Left renal pelvis (tissue), 4 donors: ENCODE measurements at places on chromosomes 7 and 10. TPM values are rescaled to one million over a fixed set of nuclear protein-coding genes. Genes with fewer than 3 reads are reported as not detected.

Gene ZNF438
- 11.0 TPM for polyA plus RNA-seq

- no peak for DNase-seq
Measured at GRCh38 chr7:136339464-136339863, 362.3 kb upstream of the MTPN start.

DNA sequence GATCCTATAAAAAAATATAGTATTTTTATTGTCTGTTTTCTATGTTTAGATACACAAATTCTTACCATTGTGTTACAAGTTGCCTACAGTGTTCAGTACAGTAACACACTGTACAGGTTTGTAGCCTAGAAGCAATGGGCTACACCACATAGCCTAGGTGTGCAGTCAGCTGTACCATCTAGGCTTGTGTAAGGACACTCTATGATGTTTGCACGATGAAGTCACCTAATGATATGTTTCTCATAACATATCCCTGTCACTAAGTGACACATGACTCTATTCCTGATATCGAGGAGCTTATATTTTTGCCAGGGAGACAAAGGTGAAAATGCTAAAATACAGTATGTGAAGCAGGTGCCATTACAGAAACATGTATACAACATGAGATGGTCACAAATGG is 18.6 kb downstream of the ZNF25 start:
- DNase-seq = no peak

DNA sequence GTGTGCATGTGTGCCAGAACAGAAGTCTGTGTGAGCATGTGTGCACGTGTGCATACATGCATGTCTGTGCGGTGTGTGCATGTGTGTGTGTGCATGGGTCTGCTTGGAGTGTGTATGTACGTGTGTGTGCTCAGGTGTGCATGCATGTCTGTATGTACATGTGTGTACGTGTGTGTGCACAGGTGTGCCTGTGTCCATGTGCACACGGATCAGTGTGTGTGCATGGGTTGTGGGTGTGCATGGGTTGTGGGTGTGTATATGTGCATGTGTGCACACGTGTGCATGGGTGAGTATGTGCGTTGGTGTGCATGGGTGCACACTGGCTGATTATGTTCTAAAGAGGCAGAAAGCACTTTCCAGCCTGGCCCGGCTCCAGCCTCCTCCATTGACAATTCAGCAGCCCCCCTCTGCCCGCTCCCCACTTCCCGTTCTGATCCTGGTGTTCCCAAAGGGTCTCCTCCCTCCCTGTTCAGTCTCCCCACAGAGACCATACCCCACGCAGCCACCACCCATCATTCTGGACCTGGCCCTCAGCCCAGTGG is 44.1 kb upstream of the PDGFA start:
- DNase-seq = no peak
